ENCODE measurements at places on chromosomes 5 and 9. TPM values are rescaled to one million over a fixed set of nuclear protein-coding genes. Genes with fewer than 3 reads are reported as not detected.

DNA sequence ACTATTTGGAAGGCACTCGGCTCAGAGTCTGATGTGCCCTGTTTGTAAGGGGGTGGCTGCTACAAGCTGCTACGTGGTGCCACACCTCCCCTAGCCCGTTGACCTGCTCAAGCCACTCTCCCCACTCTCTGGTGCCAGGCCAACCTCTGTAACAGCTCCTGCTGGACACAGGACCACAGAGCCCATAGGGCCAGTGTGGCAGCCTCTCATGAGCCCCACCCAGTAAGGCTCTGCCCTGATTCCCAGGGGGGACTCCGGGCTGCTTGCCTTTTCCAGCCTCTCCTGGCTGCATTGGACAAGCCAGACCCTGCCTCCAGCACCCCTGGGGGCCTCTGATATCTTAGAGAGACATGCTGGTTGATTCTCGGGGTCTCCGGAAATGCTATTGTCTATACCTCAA is 53.3 kb upstream of the ANGPTL2 start:
- no peak for DNase-seq

- no peak for DNase-seq
These were observed 26.9 kb downstream of the ADGRV1 start for GRCh38 chr5:90585337-90585986.

DNA sequence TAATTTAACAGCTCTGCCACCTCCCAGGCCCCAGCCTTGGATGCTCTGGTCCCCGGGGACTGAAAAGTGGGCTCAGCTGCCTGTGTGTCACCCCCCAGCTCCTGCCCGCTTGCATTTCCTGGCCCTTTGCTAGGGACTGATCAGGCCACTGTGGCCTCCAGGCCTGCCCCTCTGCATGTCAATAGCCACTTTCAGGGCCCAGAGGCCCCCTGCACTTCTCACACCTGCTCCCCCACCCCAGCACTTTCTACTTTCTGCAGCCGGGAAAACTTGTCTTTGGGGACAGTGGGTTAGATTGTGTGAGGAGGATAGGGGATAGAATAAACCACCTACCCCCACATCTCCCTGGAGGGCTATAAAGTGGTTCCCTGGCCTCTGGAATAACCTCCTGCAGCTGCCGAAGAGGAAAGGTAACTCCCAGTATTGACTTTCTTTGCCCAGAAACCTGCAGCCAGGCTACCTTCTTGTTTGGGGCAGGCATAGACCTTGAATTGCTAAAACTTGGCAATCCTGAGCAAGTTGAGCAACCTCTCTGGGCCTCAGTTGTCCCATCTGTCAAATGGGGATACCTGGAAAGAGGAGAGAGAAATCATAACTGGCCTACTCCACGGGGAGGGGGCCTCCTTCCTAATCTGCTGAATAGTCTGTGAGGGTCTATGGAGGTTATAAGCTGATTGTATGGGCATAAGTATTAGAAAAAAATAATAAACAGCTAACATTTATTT is 7.8 kb downstream of the AIF1L start:
- no peak for DNase-seq

- no peak for DNase-seq
These were observed 21.9 kb downstream of the DEPDC1B start for GRCh38 chr5:60677850-60678664.

GRCh38 chr5:61598126-61598525 is 266.1 kb downstream of the ZSWIM6 start:
- DNase-seq: no peak

DNA sequence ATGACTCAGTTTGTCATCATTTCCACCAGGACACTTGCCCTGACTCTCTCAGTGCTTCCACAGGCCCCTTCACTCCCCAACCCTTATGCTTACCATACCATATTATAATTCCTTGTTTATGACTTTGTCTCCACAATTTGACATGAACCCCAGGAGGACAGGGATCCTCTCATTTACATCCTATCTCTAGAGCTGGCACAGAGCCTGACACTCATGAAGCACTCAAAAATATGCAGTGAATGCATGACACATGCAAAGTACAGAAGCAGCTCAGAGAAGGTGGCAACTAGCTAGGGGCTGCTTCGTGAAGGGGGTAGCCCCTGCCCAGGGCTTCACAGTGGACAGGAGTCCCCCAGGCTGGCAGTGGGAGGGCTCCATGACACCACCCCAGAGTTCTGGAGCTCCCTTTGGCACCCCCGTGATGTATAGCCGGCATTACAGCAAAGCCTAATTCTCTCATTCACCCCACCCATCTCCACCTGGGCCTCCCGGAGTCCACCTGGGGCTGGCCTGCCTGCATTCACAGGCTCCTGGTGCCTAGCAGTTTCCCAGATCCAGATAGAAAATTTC is 112.0 kb upstream of the SPOCK1 start:
- no peak for DNase-seq

ADGRD2 gene
- not detected for total RNA-seq

DNA sequence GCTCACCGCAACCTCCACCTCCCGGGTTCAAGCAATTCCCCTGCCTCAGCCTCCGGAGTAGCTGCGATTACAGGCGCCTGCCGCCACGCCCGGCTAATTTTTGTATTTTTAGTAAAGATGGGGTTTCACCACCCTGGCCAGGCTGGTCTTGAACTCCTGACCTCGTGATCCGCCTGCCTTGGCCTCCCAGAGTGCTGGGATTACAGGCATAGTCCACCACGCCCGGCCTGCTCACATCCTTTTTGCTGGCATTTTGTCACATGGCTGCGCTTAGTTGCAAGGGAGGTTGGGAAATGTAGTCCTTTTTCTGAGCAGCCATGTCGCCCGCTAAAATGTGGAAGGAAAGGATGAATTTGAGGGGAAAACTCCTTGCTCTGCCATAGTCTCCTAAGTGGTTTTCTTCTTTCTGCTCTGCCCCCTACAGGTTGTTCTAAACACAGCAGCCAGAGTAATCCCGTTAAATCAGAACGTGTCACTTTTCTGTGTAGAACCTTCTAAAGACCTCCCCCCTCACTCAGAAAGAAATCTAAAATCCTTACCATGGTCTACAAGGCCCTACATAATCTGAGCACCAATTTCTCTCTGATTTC is 57.8 kb upstream of the HSPA9 start:
- DNase-seq: peak; percentile 47

- peak; percentile 52 for DNase-seq
These were observed 1.6 kb upstream of the HAPLN1 start for GRCh38 chr5:83721953-83722901.

CNTFR gene
- not detected for total RNA-seq

- DNase-seq: no peak
These were observed 137.1 kb upstream of the PPP1R26 start for GRCh38 chr9:135342206-135343130.

C5orf22 gene
- 25.2 TPM for total RNA-seq

All from activated CD4-positive, alpha-beta T cell treated with anti-CD3 and anti-CD28 coated beads for 36 hours (primary cell).